WERI-Rb-1 (cell line): ENCODE measurements at places on chromosomes 3 and 15.
A peak's percentile ranks its signal among the peaks of the same experiment; 100 is the strongest.

DNA sequence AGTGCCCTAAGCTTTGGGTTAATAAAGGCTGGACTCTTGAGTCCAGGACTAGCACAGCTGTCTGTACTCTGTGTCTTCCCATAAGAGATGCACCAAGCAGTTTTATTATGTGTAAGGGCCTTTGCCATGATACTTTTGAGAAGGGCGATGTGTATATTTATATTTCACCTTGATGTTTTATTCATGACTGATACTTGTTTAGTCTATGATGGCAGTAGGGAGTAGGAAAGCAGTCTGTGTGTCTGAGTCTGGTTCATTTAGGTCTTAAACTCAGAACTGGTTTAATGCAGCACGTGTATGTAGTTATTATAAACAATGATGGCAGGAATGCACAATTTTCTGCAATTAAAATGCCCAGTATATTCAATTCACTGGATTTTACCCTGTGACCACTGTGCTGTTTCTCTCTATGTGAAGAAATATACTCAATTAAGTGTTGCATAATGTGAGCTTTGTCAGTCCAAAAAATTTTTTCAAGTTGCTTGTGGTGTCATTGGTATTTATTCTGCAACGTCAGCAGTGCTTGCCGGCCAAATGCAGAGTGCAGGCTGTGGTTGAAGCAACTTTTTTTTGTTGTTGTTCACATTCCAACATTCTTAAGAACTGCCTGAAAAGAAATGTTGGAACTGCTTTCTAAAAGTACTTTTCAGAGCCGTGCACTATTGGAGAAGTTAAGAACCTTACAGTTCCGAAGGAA lies 423.7 kb upstream of the SEMA6D start:
- DNase-seq, result no peak

- no peak for DNase-seq
Measured at GRCh38 chr15:92021792-92022191, 168.3 kb downstream of the SLCO3A1 start.

DNA sequence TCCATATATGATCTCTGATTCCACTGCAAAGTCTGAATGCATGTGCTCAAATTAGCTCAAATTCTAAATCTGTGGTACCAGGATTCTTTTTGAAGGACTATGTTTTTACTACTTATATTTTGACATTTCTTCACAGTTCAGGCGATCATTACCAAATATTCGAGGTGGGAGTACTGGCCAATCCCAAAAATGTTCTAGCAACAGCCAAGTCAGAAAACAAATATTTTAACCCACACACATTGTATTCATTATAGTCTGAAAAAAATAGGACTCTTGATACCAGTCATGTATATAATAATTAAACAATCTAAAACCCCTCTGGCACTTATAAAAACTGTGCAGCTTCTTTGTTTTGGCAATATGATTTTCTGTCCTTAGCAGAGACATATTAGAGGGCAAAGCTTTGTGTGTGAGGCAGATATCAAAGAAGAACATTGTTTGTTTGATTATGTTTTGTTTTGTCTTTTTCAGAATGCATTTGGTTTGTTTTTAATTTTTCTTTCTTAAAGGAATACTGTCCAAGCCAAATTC lies 37.4 kb downstream of the FGF7 start:
- DNase-seq, result no peak

DNA sequence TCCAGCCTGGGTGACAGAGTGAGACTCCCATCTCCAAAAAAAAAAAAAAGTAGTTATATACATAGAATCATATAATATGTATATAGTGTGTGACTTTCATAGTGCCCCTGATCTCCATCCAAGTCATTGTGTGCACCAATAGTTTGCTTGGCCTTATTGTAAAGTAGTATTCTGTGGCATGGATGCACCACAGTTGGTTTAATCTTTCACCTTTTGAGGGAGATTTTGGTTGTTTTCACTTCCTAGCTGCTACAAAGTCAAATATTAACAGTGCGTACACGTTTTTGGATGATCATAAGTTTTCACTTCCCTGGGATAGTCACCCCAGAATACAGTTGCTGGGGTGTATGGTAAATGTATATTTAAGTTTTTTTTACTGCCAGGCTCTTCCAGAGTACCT lies 162.8 kb downstream of the PTPRG start:
- DNase-seq, result no peak

GRCh38 chr3:17329927-17330326 lies 412.5 kb downstream of the TBC1D5 start:
- no peak for DNase-seq

DNA sequence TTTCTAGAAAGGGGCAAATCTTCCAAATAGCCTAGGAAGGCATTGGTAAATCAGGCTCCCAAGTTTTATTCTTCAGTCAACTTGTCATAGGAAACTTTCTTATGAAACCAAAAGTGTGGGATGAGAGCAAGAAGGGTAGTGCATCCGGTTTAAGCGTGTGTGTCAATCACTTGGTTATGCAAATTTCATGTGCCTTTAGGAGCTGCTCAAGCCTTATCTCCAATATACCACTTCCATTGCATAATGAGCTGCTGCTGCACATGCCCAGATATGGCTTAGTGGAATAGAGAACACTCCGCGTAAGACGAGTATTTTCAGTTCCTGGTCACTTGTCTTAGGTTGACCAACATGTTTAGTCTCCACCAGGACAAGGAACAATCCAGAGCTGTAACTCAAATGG lies 242.1 kb downstream of the CBLB start:
- DNase-seq, result no peak

- no peak for DNase-seq
Measured at GRCh38 chr15:77622934-77623754, 9.6 kb downstream of the LINGO1 start.

DNA sequence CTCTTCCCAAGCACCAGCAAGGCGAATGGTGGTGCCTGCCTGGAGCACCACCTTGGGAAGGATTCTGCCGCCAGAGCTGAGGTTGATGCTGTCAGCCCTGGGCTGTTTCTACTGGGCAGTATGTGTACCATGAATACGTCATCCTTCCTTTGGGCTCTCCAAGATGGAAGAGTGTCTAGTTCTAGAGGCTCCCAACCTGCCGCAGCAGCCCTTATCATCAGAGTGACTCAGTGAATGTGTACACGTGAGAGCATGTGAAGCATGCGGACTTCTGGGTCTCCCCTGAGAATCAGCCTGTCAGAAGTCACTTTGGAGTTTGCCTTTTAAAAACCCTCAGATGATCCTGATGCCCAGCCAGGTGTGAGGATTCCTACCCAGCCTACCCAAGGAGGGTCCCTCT lies 20.9 kb downstream of the PLA2G4D start:
- no peak for DNase-seq

GRCh38 chr3:34203386-34203785 lies 405.0 kb downstream of the PDCD6IP start:
- peak; percentile 15 for DNase-seq

GRCh38 chr3:32556332-32556731 lies 14.3 kb downstream of the DYNC1LI1 start:
- DNase-seq, result no peak

- DNase-seq, result no peak
Measured at GRCh38 chr3:7615043-7615442, 754.1 kb downstream of the GRM7 start.

DNA sequence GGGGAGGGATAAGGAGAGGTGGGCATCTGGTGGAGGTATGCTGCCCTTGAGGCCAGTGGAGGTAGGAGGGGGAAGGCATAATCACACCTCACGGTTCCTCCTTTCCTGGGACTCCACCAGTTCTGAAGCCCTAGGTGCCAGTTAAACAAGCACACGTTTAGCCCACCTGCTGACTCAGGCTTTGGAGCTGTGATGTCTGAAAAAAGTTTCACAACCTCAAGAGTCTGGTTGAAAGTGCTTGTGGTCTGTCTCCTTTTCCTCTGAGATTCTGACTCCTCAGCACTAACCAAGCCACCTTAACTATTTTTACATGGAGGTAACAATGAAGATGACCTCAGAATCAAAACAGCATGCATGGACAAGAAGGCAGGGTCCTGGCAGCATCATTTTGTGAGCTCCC lies 23.0 kb downstream of the HPS3 start:
- no peak for DNase-seq

DNA sequence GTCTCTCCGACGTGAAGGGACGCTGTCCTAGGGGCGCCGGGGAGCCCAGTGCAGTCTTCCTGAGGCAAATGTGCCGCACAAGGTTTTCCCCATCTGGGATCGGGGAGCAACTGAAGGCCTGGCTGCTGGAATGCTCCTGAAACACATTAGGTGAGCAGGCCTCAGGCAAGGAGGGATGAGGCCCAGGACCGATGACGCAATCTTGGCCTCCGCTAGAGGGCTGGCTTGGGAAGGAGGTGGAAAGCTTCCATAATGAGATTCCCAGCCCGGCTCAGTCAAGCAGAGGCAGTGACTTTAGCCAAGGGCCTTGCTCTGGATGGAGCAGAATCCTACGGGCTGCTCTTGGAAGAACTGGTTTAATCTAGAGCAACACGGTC lies 50.8 kb downstream of the CPN2 start:
- no peak for DNase-seq

GRCh38 chr15:73792415-73792814 lies 39.3 kb upstream of the INSYN1 start:
- peak; percentile 32 for DNase-seq

DNA sequence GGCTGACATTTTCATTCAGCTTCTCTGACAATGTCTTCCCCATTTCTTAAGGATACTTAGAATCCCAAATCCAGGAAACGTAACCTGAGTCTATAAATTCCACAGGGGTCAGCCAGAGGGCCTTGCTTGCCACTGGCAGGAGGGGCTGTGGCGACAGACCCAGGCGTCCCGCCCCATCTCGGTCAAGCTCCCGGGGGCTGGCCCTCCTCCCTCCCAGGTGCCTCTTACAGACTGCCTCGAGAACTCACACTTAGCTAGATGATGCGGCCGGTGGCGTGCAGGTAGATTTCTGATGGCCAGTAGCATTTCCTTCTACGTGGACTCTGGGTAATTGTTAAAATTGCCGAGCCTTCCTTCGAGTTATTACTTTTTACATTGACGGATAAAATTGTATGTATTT lies 172.5 kb downstream of the NSMCE3 start:
- no peak for DNase-seq

DNA sequence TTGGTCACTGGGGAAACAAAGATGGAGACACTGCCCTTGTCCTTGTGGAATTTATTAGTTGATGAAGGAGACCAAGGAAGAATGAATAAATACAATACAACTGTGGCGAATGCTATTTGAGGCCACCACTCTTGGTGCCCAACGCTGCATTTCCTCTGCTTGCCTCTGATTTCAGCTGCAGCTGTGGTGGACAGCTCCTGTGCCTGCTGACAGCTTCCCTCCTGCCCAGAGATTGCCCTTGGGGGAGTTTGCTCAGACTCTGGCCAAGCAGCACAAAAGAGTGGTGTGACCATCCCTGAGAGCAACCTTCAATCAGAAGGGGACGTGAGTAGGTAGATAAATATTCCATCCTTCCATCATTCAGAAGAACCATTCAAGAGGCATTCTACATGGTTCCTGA lies 64.6 kb upstream of the FHIT start:
- no peak for DNase-seq

- DNase-seq, result peak; percentile 79
Measured at GRCh38 chr3:184289426-184289938, 9.6 kb upstream of the PSMD2 start.

DNA sequence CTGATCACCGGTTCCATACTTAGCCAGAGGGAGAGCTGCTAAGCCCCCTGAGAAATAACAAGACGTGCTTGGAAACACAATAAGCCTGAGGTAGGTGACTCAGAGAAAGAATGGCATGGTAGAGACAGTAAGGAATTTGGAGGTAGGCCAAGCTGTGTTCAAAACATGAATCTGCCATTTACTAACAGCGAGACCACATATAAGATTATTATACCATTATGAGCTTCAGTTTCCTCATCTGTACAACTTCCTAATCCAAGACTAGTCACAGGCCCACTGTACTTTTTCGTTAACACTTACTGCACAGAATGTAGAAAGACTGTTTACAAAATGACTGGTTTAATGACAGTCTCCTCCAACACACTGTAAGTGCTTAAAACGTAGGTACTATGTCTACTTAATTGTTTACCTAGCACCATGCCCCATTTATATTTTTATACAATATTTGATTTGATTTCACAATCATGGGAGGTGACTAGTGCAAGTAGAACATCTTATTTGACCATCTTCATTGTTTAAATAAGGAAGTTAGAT lies 25.7 kb downstream of the ATOSA start:
- no peak for DNase-seq

- peak; percentile 96 for DNase-seq
Measured at GRCh38 chr3:122383771-122384697, at the start of gene FAM162A. Gene FAM162A, plus strand, starts transcription at chr3:122384182. Its CDS starts 84 bp downstream, at chr3:122384266.

GRCh38 chr3:120526011-120526870 lies 69.9 kb upstream of the NDUFB4 start:
- DNase-seq, result no peak

DNA sequence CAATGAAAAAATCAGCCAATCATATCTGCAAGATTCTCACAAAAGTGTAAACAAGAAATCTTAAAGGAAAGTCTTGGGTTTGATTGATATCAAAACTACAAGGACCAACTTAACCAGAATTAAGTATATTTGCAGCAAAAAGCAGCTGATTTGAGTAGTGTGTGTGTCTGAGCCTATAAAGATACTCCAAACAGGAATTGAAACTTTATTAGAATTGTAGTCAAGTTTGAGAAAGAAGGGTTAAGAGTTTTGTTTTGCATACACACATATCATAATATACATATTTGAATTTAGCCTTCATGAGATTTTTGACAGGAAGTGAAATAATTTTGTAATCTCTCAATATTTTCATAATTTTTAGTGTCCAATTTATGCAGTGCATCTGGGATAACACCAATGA lies 300.1 kb downstream of the NAALADL2 start:
- no peak for DNase-seq

GRCh38 chr3:52820736-52821135 lies 9.7 kb downstream of the ITIH4 start:
- DNase-seq, result peak; percentile 66

DNA sequence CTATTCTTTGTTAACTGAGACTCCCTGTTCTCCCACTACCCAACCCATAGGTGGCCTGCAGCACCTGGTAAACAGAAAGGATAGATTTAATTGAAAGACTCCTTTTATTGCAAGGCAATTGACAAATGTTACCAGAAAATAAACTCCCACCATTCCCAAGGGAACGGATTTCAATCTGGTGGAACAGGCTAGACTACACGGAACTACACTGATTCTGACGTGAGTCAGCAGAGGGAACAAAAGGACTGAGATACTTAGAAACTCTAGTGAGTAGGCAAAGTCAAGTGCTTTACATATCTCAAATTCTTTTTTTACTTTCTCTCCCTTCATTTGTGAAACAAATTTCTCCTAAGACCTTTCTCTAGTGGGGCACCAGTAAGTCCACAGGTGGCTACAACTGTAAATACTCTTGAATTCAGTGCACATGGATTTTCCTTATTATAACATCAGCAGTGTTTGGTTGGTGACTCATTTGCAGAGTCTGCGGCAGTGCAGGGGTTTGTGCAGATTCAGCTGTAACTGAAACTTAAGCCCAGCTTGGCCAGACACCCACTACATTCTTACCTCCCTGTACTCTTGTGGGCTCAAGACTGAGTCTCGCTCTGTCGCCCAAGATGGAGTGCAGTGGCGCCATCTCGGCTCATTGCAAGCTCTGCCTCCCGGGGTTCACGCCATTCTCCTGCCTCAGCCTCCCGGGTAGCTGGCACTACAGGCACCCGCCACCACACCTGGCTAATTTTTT lies 34.3 kb upstream of the PLSCR2 start:
- DNase-seq, result no peak

GRCh38 chr3:49864505-49864904 lies 5.2 kb downstream of the CAMKV start:
- no peak for DNase-seq
